Pons (tissue), 1 donor: ENCODE measurements at places on chromosomes 12 and 14.

GRCh38 chr12:47892819-47893218 is 12.0 kb downstream of the VDR start:
- no peak for DNase-seq

DNA sequence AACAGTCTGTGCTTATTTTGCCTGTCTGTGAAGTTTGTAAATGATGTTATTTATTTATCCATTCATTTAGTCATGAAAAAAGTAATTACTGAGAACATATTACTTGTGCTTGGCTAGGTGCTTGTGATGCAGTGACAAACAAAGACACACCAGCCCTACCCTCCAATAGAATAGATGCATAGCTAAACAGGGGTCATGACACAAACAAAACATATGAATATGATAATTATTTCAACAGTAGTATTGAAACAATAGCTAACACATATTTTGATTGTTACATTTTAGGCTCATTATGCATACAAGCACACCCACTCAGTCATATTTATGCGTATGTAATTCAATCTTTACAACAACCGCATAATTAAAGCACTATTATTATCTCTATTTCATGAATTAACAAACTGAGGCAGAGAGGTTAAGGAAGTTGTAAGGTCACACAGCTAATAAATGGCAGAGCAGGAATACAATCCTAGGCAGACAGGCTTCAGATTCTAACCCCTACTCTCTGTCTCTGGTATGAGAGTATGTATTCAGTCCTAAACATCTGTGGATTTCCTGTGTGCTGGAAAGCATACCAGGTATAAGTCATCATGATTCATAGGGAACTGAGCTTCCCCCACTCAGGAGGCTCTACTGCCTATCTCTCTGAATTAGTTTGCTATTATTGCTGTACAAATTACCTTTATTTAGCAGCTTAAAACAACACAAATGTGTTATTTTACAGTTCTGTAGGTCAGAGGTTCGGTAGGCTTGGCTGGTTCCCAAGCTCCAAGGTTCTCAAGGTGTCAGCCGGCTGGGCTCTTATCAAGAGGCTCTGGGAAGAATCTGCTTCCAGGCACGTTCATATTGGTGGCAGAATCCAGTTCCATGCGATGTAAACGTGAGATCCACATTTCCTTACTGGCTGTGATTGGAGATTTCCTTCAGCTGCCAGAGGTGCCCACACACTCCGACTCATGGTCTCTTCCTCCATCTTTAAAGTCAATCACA is 509.4 kb downstream of the GALC start:
- no peak for DNase-seq

- no peak for DNase-seq
These were observed 9.6 kb upstream of the CCER1 start for GRCh38 chr12:90964616-90965015.

DNA sequence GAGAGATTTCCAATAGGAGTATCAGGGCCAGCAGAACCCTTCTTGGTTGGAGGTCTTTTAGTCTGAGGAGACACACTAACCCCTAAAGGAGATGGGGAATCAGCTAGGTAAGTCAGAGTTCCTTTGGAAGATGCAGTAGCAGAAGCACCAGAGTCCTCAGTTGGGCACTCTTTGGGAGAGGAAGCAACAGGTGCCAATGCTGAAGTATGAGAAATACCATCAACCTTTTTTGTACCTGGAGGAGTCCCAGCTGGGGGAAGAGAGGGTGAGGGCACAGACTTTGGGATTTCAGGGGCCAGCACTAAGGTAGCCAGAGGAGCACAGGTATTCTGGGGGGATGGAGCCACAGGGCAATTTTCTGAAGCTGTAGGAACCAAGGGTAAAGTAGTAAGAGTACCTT is 6.0 kb downstream of the NACA start:
- DNase-seq = no peak

GRCh38 chr12:42564996-42565395 is 24.6 kb downstream of the PRICKLE1 start:
- DNase-seq = no peak

DNA sequence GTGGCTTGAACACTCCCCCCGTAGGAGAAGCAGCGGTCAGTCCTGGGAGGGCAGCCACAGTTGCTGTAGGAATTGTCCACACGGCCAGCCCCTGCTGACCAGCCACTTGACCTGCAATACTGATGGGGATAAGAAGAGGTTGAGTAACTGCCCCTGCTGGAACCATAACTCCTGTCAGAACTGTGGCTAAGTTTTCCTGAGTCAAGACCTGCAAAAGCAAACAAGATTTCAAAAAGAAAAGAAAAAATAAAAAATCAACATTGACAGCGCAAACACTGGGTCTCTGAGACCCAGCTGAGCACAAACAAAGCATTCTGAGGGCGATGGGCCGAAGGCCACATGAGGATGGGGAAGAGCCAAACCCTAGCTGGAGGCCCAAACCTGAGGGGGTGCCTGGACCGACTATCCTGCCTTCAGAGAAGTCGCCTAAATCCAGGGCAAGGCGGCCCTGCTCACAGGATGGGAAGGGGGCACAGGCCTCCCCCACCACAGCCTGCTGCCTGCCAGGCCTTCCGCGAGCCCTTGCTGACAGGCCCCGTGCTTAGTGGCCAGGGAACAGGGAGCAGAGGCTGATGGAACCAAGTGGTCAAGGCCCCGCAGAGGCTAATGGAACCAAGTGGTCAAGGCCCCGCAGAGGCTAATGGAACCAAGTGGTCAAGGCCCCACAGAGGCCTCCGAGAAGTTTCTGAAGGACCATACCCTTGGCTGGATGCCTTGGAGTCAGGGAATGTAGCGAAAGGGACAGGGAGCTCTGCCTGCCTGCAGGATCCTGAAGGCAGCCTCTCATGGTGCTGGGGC is 19.1 kb downstream of the POU6F1 start:
- no peak for DNase-seq

DNA sequence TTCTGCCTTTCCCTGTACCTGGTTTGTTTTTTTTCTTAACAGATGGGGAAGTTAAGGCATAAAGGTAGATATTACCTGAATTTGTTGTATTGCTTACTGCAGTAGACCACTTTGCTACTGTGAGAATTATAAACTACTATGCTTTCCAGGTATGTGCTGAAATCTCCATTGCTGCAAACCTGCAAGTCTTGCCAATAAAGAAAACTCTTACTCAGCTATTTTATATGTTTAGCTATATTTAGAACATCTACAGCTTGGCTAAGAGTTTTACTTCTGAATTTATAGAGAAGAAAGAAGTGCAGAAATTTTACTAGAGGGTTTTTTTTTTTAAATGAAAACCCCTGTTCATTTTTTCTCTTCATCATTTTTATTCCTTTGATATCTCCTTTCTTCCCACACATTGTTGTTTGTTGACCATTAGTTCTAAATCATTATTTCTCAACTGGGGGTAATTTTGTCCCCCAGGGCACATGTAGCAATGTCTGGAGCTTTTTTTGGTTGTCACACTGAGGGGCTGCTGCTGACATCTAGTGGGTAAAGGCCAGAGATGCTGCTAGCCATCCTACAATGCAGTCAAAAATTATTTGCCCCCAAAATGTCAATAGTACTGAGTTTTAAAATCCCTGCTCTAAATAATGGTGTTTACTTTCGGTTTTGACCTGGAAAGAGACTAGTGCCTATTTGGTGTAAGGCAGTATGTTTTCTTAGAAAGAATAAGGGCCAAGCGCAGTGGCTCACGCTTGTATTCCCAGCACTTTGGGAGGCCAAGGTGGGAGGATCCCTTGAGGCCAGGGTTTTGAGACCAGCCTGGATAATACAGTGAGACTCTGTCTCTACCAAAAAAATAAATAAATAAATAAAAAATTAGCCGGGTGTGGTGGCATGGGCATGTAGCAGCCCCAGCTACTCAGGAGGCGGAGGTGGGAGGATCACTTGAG is 48.6 kb downstream of the PCNX1 start:
- peak; percentile 26 for DNase-seq

GRCh38 chr12:18373181-18373580 is 111.9 kb downstream of the PIK3C2G start:
- DNase-seq = no peak

GRCh38 chr14:98513558-98513957 is 758.4 kb downstream of the BCL11B start:
- no peak for DNase-seq

- no peak for DNase-seq
These were observed 129.0 kb upstream of the WSCD2 start for GRCh38 chr12:108000111-108000510.

GRCh38 chr12:31370531-31371255 is 44.7 kb upstream of the SINHCAF start:
- no peak for DNase-seq

DNA sequence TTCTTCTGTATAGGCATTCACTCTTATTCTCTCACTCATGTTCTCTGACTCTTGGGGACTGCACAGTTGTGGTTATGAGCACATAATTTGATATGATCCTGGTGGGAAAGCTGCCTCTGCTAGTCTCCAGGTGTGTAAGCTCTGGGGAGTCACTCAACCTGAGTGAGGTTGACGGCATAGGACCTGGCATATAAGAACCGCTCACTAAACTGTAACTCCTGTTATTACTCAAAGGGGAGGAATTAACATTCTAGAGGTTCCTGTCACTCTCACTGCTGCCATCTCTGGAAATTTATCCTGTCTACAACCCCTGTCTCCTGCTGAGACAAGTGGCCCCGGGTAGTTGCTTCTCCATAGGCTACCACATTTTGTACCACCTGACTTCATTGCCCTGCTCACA is 14.0 kb downstream of the SRSF5 start:
- DNase-seq = no peak

- no peak for DNase-seq
These were observed 40.4 kb upstream of the GZMB start for GRCh38 chr14:24674204-24674970.

DNA sequence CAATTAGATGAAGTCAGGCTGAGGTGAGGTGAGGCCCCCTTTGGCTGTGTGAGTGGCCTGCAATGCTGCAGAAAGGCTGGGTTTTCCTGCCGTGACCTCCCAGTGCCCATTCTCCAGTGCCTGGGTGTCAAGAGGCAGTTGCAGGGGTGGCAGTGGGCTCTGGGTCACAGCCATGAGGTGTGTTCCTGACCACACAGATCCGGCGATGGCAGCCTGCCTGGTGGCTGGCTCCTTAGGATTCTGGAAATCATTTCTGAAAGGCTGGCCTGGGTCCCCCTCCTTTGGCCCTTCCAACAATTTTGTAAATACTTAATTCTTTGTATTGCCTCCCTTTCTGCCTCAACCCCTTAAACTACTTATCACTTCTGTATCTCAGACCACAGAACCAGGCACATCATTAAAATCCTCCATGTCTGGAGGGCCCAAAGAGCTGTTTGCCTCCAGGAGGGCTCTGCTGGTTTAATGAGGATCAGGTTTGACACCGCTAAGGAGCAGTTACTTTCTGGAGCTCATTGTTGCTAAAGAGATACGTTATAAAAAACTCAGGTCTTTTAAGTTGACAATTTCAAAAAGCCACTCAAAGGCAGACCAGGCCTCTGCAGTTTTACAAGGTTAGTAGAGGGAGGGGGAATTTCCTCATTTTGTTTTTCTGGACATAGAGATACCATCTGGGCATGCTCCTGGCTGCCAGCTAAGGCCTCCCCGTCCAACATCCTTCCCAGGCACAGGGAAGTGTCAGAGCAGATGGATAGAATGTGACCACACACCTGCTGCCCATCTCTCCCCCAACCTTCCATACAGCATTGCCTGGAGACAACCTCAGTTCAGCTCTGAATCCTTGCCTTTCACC is 204.4 kb downstream of the FOXN3 start:
- DNase-seq = no peak

- DNase-seq = no peak
These were observed 14.5 kb downstream of the FOXG1 start for GRCh38 chr14:28780843-28781820.

DNA sequence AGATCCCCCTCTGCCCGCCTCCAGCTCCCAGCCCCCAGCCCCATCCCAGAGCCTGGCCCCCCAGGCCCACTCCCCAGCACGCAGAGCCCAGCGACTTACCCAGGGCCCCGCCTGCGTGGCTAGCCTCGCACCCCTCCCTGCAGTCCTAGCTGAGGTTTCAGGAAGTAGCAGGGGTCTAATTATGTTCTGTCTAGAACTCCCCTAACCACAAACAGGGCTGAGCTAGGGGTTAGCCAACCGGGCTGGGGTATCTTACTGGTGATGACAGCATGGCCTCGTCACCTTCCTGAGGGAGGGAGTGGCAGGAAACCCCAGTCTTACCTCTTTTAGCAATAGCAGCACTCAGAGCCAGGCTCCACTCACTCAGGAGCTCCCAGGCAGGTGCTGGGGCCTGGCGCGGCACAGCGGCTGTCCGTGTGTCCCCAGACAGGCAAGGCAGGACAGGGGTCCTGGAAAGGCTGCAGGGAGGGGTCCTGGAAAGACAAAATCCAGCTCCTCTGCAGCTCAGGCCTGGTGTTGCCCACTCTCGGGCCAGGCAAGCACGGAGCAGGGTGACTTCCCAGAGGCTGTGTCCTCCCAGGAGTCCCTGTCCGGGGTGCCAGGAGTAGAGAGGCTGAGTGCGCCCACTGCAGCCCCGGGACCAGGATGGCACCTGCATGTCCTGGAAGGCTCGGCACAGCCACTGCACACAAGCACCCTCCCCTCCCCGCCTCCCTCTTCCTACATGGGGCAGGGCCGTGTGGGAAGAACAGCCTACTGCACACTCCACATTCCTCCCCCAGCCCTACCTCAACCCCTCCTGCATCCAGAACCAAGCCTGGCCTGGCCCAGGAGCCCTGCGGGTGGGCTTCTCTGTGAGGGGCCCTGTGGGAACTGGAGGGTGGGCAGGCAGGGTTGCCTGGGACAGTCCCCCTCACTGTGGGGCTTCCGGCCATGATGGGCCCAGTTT is at the start of gene GPR132:
Gene GPR132, minus strand, starts transcription at position 151 of the 949 bp plus-strand sequence. CDS start 10,010 bp downstream, outside the sequence.
- DNase-seq = peak; percentile 66

GRCh38 chr12:115209230-115209629 is 525.3 kb upstream of the TBX3 start:
- no peak for DNase-seq

GRCh38 chr12:12941450-12942350 is 10.3 kb downstream of the GPRC5D start:
- no peak for DNase-seq

DNA sequence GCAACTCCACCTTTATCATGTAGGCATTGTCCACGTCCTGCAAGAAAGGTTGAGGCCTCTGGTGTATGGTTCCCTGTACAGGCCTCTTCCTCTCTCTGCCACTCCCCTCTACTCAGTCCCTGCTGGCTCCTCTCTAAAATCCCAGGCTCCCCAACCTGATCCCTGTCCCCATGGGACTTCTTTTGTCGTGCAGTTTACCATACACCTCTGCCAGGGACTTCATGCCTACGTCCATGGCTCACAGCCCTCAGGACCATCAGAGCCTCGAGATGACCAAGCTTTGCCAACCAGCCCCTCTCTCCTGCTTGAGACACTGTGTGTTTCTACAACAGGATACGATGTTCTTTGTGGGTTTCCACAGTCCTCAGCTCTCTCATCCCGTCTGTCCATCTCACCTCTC is 2.9 kb downstream of the KRT2 start:
- DNase-seq = no peak

DNA sequence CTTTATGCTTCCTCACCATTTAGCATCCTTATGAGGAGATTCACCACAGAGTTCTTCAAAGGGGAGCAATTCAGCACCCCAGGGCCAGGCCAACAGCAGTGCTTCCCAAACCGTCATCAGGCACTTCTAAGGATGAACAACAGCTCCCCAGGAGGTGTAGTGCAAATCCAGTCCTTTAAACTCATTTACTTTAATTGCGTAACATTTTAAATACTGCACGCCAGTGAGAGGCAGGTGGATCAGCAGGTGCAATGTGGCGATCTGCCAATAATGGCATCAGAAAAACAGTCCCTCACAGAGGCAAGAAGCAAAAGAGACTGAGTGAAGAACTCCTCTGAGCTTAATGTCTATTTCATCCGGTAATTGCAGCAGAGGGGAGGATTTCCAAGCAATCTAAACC is 770.9 kb upstream of the FOXG1 start:
- DNase-seq = no peak

GRCh38 chr12:117762143-117762542 is 206.6 kb downstream of the KSR2 start:
- DNase-seq = no peak

GRCh38 chr14:34496007-34496678 is 34.1 kb upstream of the SPTSSA start:
- no peak for DNase-seq
